ENCODE measurements at places on chromosomes 5 and 9.

DNA sequence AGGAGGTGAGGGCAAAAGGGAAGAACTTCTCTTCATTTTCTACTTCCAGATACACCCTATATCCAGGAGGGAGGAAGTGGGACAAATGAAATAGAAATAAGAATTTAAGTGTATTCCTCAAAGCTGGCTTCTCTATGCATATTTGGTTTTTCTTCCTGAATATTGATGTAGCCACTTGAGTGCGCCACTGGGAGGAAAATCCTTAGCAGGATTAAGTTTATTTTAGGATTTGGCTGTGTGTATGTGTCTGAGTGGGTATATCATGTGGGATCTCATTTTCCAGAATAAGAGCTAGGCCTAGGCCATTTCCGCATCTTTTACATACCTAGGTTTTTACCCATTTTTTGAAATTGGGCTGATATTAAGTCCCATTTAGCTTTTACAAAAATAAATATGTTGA lies 42.5 kb downstream of the MAP1B start:
- DNase-seq: no peak

GRCh38 chr9:133371261-133371711 lies 4.6 kb downstream of the SURF4 start:
- no peak for DNase-seq

DNA sequence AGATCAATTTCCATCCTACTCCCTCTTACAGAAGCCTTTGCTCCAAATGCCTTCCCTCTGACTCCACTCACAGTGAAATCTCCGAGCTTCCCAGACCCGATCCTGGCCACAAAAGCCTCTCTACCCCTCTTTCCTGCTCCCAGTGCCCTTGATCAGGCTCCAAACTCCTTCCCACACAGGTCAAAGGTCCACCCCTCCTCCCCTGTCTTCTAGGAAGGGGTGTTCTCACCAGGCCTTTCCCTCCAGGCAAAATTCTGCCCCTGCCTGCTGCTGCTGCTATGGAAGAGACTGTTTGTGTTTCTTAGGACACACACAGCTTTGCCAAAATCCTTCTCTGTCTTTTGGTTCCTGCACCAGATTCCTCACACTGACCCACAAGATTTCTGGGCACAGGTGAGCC lies 85.8 kb upstream of the ALDH1A1 start:
- DNase-seq: no peak

DNA sequence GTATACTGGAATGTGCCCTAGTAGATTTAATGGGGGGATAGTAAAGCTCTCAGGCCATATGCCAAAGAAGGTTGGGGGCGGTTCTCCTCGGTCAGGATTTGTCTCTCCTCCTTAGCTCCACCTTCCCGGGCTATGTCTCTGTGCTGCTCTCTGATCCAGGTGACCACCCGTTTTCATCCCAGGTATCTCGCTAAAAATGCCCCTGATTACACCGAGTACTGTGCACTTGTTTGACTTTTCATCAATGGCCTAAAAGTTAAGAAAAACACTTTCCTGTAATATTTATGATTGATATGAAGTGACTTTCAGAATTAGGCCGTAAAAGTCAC lies 724 bp downstream of the NDUFS6 start:
- no peak for DNase-seq

- DNase-seq: no peak
Observed at GRCh38 chr9:87653941-87654340, 72.0 kb upstream of the CTSL start.
